ENCODE measurements at places on chromosomes 7 and 10. TPM values are rescaled to one million over a fixed set of nuclear protein-coding genes. Genes with fewer than 3 reads are reported as not detected.

The MEIG1 gene
- 0.95 TPM for total RNA-seq

The CRYGN gene
- 0.21 TPM for total RNA-seq

The TMEM72 gene
- total RNA-seq, result not detected

The CPEB3 gene
- total RNA-seq, result 1.6 TPM

The ARHGAP22 gene
- not detected for total RNA-seq

The TSPAN33 gene
- 3.3 TPM for total RNA-seq

The CHAT gene
- not detected for total RNA-seq

The ITIH2 gene
- total RNA-seq, result not detected

The MEOX2 gene
- total RNA-seq, result not detected

All from activated CD4-positive, alpha-beta memory T cell treated with anti-CD3 and anti-CD28 coated beads for 36 hours (primary cell).